ENCODE measurements at places on chromosomes 11 and 22.
A peak's percentile ranks its signal among the peaks of the same experiment; 100 is the strongest.

DNA sequence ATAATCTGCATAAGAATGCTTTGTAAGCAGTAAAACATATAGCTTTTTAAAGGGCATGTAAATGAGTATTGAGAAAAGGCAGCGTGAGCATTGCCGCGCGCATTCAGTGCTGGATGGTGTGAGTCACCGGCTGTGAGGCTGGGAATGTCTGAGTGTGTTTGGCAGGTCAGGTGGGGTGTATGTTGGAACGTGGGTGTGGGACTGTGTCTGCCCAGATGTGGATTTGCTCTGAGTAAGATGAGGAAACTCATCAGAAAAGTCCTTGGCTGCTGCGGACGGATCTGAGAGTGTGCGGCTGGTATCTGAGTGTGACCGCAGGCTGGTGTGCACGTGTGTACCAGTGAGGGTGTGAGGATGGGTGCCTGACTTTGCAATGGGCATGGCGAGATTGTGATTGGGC lies 66.2 kb upstream of the NECTIN1 start:
- no peak for DNase-seq

DNA sequence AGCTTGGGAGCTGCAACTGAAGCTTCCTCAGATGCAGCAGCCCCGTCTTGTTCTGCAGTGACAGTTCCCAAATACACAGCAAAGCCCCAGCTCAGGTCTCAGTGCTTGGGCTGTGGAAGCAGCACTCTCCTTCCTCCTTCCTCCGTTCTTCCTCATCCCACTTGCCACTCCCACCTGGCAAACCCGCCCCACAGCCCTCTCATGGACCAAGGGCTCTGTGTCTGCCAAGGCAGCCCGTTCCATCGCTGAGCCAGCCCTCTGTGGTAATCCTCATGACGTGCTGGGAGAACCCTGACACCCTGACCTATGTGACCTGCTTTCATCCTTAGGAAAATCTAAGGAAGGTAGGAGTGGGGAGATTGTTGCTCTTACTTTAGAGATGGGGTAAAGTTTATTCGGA lies 157.0 kb downstream of the DSCAML1 start:
- DNase-seq, result no peak

- DNase-seq, result no peak
Observed at GRCh38 chr11:117999354-117999993, 13.3 kb downstream of the IL10RA start.

DNA sequence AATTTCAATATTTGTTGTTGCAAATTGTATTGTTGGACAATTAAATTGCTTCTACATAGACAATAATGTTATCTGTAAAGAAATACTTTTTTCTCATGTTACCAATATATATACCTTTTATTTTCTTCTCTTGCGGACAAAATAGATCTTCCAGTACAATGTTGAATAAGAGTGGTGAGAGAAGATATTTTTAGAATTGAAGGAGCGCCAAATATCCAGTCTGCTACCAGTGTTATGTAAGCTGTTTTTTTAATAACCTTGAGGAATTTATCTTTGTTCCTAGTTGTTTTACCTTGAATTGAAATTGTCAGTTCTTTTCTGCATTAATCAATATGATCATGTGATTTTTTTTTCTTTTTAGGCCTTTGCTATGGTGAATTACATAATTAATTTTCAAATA lies 1702.5 kb upstream of the RAG2 start:
- DNase-seq, result no peak

DNA sequence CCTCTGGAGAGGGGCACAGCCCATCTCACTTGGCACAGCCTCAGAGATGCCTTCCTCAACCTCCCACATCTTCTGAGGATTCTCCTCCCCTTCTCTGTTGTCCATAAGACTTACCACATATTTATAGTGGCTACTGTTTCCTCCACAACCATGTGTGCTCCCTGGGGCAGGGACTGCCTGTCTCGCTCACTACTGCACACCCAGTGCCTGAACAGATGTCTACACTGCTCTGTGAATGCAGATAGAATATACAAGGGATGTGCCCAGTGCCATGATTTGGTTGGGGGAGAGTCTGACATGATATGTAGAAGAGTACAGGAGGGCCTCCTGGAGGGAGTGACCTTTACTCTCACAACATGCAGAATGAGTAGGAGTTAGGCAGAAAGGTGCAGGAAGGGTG lies 67.3 kb upstream of the ANO1 start:
- no peak for DNase-seq

DNA sequence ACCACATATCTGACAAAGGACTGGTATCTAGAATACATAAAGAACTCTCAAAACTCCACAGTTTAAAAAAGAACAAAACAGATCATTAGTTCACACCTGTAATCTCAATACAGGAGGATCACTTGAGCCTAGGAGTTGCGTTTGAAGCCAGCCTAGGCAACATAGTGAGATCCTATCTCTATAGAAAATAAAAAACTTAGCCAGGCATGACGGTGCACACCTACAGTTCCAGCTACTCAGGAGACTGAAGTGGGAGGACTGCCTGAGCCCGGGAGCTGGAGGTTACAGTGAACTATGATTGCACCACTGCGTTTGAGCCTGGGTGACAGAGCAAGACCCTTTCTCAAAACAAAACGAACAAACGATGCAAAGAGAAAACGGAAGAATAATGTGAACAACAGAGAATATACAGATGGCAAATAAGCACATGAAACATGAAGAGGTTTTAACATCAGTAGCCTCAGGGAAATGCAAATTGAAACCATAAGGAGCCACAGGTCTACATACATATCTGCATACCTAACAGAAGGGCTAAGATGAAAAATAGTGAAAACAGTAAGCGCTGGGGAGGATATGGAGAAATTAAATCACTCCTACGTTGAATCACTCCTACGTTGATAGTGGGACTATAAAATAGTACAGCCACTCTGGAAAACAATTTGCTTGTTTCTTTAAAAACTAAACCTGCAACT lies 70.7 kb downstream of the DGCR2 start:
- DNase-seq, result no peak

DNA sequence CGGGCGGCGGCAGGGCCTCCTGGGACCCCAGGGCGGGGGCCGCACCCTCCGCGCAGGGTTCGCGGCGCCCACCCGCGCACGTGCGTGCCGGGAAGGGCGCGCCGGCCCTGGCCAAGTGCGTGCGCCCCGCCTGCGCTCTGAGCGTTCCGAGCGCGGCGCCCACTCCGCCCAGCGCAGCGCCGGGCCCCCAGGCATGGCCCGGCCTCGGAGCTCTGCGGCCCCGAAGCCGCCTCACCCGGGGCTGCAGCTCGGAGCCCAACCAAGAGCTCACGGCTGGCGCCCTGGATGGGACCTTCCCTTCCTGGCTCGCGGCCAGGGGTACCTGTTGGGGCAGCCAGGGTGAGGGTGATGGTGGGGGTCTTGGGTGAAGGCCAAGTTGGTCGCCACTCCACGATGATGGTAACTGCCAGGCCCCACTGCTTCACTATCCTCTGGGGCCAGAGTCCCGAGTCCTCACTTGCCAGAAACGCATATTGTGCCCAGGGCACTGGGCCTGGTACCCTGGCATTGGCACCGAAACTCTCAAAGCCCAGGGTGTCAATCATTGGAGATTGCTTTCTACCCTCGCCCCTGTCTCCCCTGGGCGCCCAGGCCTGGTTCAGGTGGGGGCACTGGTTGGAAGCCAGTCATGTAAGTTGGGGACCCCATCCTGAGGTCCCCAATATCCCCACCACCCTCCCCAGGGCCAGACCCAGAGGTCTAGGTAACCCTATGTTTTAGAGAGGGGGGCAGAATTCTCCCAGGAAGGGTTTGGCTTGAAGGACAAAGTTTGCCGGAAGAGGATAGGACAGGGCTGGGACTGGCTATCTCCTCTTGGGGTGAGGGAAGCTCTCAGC lies 882 bp downstream of the ANO1 start:
- no peak for DNase-seq

DNA sequence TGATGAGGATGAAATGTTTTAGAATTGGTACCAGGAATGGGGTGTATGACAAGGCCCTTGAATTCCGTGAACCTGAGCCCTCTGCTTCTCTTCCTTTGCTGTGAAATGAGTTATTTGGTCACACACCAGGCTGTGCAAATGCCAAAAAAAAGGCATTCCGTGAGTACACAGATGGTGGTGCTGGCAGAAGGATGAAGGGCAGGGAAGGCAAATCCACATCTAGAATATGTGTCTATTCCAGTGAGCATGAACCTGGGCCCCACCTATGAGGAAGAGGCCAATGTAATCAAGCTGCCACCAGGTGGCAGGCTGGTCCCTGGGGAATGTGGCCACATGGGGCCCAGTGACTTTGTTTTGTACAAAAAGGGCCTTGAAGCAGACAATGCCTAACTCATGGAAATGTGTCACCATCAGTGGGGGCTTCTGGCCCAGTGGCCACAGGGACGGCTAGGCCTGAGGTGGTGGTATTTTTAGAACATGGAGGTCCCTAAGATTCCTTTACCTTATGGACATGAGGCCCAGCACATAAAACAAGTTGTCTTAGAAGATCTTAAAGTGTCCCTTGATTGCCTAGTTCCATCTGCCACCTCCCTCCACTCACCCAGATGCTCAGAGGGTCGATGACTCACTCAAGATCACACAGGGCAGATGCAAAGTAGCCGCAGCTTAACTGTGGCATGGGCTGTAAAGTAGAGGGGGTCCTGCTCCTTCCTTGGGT lies 3.9 kb upstream of the RNF215 start:
- DNase-seq, result peak; percentile 58

- DNase-seq, result no peak
Observed at GRCh38 chr22:49271831-49272230, 555.8 kb downstream of the BRD1 start.

GRCh38 chr22:32204856-32205722 lies at the start of gene RFPL2:
Gene RFPL2 (minus strand): TSS chr22:32205073. CDS start chr22:32202451, 2,622 bp downstream.
- no peak for DNase-seq

- peak; percentile 57 for DNase-seq
Observed at GRCh38 chr11:78187366-78188285, 800 bp downstream of the KCTD21 start.

DNA sequence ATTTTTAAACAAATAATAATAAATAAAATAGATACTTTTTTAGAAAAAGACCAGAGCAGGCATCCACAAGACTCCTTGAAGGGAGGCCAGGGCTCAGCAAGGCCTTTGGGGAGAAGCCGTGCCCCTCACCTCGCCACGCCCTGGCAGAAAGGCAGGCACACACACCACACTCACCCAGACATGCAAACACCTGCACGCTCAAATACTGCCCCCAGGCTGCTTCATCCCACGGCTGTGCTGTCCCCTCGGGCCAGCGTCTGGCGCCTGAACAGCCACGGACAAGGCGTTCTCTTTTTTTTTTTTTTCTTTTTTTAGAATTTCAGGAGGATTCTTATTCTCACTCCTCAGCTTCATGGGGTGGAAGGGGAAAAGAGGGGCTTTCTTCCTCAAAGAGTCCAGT lies 1.5 kb downstream of the FADS3 start:
- DNase-seq, result no peak

GRCh38 chr11:105774899-105775298 lies 165.0 kb downstream of the GRIA4 start:
- DNase-seq, result no peak

GRCh38 chr11:69440876-69441275 lies 40.6 kb upstream of the LINC01488 start:
- DNase-seq, result no peak

DNA sequence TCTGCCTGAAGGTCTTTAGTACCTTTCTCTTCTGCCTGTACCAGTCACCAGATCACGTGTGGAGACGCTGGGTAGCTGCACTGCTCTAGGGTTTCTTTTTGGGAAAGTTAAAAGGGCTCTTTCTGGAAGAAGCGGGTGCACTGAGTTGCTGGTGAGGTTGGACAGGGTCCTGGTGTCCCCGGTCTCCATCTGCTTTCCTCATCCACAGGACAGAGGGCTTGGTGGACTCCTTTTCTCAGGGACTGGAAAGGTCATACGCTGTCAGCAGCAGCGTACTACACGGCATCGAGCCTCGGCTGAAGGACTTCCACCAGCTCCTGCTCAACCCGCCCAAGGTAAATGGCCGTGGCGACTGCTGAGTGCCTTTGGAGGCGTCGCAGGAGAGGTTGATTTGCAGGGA lies 52.8 kb downstream of the SBF1 start:
- DNase-seq, result no peak

- no peak for DNase-seq
Observed at GRCh38 chr11:516400-516799, 9.4 kb upstream of the RNH1 start.
